ENCODE measurements at places on chromosomes 1 and 21. TPM values are rescaled to one million over a fixed set of nuclear protein-coding genes. Genes with fewer than 3 reads are reported as not detected.

GRCh38 chr1:98420376-98421084, 241.0 kb upstream of the SNX7 start:
- DNase-seq, result no peak

GRCh38 chr1:2232916-2233438, 4.9 kb downstream of the SKI start:
- no peak for DNase-seq

- DNase-seq, result no peak
Measured at GRCh38 chr1:11339346-11340232, 66.6 kb downstream of the UBIAD1 start.

The ARHGEF10L gene
- 27.4 TPM for total RNA-seq

All from spinal cord (tissue), 10 donors.